GM20000 (cell line): ENCODE measurements at places on chromosomes 2 and 18.

DNA sequence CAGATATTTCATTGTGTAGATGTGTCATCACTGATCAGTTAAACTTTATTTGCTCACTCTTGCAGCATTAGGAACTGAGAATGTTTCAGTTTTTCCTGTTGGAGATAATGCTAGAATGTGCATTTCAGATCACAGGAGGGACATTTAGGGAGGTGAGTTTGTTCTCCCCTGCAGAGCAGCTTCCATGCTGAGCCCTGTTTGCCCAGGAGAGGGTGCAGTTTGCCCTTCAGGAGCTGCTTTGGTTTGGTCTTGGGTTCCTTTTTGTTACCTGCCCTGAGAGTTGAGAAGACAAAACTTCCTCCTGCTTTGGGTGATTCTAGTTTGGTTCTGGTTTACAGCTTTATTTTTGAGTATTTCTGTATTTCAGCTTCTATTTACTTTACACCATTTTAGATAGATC lies 49.9 kb downstream of the DGKD start:
- DNase-seq = peak; percentile 69

GRCh38 chr2:217703102-217703501 lies 299.7 kb downstream of the TNS1 start:
- DNase-seq = no peak

- DNase-seq = no peak
Measured at GRCh38 chr2:196279541-196279940, 108.2 kb upstream of the STK17B start.

DNA sequence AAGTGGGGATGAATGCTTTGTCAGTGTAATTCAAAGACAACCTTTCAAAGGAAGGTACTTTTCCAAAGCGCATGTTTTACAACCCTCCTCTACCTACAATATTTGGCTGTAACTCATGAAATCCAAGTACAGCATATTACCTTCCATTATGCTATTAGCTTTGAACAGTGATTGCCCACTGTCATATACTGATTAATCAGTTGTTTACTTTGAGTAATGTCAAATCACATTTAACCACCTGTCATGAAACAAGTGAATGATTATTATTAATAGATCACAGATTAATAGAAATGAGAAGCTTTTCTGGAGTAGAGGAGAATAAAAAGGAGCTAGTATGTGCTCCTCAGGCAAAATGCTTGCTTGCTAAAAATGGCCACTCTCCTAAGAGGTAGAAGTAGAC lies 150.5 kb upstream of the SMAD7 start:
- DNase-seq = no peak

DNA sequence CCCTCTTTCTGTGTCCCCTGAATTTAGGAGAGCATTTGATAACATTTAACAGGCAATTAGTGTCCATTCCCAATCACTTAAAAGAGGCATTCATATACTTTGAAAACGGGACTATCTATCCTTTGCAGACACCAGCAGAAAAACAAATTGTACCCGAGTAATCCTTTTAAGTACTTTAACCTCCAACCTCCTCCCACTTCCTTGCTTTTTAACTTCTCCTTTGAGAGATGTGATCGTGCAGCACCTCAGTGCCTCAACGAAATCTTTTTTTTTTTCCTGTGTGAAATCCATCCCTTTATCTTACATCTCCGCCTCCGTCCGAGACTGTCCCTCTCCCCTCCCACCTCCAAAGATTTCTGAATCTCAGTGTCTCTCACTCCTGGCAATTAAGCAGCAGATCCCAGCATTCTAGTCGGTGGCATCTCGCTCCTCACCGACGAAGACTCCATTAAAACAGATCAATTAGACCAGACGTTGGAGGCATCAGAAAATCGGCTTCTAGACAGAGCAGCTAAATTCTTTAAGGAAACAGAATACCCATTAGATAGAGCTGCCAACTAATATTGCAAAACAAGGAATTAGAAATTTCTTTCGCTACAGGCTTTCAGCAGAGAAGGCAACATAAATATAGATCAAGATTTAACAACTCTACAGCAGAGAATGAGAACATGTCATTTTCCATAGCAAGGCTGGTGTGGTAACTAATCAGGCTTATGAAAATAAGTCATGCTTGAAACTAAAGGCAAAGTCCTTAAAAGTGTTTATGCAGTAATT lies 1.9 kb upstream of the TMEFF2 start:
- no peak for DNase-seq

GRCh38 chr2:207600231-207600630 lies 25.0 kb downstream of the METTL21A start:
- DNase-seq = no peak

DNA sequence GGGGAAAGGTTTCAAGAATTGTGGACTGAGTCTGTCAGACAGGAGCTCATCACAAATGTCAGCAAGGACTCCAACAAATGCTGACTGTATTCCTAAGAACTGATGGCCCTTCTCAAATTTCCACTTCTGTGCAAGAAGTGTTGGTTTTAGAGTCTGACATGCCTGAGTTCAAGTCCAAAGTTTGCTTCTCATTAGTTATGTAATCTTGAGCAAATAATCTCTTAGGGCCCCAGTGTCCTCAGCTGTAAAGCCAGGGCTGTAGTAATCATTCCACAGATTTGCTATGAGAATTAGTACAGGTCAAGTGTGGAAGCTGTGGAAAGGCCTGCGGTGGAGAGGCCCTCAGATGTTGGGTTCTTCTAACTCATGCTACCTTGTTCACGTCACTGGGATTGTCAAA lies 23.9 kb downstream of the MEP1B start:
- DNase-seq = no peak
